ENCODE measurements at places on chromosomes 7 and 10. TPM values are rescaled to one million over a fixed set of nuclear protein-coding genes. Genes with fewer than 3 reads are reported as not detected.

Gene ZNF853
- total RNA-seq: 15.0 TPM

Gene HKDC1
- not detected for total RNA-seq

Gene CABCOCO1
- total RNA-seq: not detected

Gene PHF14
- total RNA-seq: 13.0 TPM

Gene SOSTDC1
- total RNA-seq: 0.85 TPM

Gene CALY
- total RNA-seq: not detected

Measured in left ventricle myocardium inferior (tissue), 1 donor.